COLO829 (cell line): ENCODE measurements at places on chromosomes 2 and 18.

DNA sequence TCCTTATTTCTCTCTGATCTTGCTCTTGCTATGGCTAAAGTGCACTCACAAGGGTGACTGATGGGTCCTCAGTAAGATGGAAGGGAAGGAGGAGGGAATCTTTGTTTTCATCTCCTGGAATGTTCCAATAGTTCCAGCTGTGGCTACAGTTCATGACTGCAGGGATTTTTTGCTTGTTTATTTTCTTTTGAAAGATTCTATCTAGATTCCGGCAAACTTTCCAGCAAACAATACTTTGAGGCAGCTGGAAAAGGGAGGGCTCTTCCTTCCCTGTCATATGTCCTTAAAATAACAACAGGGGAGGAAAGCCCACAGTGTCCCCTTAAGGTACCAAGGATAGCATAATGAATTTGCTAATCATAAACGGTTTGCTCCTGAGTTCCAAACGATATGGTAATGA lies 111.3 kb upstream of the SLC14A2 start:
- no peak for DNase-seq

- no peak for DNase-seq
Measured at GRCh38 chr18:55247032-55247431, 287.8 kb upstream of the CCDC68 start.

GRCh38 chr2:195656859-195657633 lies at the start of gene SLC39A10:
SLC39A10 (plus strand) TSS chr2:195657226; CDS start chr2:195680043, 22,817 bp downstream.
- DNase-seq = peak; percentile 88

DNA sequence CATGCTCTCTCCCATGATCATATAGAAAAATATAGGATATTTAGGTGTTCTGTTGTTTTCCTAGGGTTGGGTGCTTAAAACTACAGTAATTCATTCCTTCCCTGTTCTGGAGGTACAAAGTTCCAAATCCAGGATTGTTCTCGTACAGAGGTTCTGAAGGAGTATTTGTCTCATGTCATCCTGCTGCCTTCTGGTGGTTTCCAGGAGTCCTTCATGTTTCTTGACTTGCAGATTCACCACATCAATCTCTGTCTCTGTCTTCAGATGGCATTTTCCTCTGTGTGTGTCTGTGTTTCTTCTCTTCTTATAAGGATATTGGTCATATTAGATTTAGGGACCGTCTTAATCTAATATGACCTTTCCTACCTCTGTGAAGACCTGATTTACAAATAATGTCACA lies 397.9 kb downstream of the NYAP2 start:
- no peak for DNase-seq

DNA sequence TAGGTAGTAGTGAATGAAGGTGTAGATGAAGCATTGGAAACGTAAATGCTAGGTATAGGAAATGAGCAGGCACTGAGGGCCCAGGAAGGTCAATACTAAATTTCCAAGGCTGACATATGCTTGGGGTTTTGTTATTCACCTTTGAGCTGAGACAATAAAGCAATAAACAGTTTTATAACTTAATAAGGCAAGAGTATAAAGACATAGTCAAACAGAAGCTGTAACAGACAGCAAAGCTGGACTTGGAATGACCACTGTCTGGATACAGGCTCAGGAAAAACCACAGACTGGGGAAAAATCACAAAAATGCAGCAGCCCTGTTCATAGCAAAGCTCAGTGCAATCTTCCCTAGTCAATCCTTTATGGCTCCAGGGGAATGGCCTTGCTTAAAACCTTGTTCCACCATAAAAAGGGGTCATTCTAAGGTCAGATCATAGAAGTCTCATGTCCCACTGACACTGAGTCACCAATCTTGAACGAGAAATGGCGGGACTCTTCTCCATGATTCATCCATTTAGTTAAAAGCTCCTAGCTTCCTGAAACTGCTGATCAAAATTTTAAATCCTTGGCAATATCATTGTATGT lies 493.3 kb downstream of the CMPK2 start:
- DNase-seq = peak; percentile 88

DNA sequence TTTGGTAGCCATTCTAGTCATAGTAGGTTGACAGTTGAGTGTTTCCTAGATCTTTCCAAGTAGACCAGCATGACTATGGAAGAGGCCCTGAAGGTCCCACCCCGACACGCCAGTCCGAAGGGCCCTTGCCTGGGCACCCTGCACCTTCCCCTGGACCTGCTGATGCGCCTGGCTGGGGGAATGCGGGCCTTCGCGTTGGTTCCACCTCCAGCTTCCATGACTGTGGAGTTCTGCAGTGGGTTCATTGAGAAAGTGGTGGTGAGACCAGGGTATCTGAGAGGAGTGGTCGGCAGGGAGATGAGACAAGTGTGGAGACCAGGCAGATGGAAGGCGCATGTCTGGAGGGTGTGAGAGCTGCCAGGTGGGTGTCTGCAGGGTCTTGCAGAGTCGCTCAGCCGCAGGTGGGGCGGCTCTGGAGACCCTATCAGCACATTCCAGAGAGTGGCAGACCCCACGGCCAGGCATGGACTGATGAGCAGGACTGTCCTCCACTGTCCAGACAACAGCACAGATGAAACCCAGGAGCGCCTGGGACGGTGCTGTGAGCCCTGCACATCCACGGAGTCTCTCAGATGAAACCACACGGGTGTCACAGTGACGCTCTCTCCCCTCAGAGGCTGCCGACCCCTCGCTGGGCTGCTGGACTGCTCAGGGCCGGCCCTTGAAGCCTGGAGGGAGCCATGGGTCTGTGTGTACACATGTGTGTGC lies 182.5 kb upstream of the HDAC4 start:
- DNase-seq = no peak

DNA sequence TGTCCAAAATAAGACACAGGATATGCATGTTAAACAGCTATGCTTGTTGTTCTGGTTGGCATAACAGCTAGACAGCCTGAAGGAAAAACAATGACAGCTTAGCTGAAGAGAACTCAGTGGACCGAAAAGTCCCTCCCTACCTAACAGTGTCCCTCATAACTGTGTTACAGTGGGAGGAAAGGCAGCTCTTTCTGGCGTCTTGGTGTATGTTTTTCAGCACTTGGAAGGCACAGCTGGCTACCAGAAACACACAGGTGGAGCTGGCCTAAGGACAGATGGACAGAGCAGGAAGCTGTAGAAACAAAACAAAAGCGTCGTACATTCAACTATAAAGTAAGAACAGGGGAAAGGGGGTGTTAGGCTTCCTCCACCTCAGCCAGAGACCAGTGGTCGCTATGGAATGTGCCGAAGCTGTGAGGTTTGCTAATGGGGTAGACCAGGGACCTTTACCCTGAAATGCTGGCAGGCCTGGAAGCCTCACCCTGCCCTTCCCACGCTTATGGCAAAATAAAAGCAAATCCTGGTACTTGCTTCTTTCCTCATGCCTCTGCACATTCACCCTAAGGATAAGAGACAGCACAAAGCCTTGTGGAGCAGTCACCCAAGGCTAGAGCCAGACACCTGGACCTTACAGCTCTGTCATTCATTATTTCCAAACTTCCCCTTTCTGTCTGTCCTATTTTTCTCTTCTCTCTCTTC lies 103.5 kb upstream of the TRIB2 start:
- DNase-seq = no peak

DNA sequence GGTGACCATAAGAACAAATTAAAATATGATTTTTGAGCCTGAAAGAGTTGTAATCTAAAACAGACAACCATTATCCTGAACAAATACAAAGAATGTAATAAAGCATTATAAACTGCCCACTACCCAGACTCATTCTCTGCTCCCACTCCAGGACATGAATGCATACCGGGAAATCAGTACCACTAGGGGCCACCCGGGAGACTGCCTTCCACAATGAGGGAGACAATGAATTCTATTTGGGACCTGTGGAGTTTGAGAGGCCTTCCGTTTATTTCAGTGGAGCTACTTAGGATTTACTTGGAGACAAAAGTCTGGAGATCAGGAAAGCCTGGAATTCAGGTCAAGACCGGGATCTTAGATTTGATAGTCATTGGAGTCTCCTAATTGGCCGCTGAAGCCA lies 50.0 kb downstream of the NAB1 start:
- DNase-seq = no peak

- peak; percentile 29 for DNase-seq
Measured at GRCh38 chr2:98601532-98602132, 6.7 kb downstream of the COA5 start.

GRCh38 chr18:73043611-73044010 lies 175.8 kb upstream of the NETO1 start:
- DNase-seq = no peak

- no peak for DNase-seq
Measured at GRCh38 chr18:7066965-7067555, 50.5 kb downstream of the LAMA1 start.
